ENCODE measurements at places on chromosomes 16 and 17. TPM values are rescaled to one million over a fixed set of nuclear protein-coding genes. Genes with fewer than 3 reads are reported as not detected.

The CMTM2 gene
- total RNA-seq = not detected

DNA sequence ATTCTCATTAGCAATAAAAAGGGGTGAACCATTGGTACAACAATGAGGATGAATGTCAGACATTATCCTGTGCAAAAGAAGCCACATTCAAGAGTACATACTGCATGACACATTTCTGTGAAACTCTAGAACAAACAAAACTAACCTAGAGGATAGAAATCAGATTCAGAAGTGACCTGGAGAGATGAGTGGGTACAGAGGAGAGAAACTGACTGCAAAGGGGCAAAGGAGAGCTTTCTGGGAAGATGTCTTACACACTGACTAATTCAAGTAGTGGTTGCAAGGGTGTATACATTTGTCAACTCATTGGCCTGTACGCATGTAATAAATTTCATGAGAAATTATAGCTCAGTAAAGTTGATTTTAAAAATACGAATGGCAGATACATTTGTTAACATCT lies 115.6 kb downstream of the GAS7 start:
- no peak for DNase-seq

- no peak for DNase-seq
Observed at GRCh38 chr17:55440391-55440790, 18.8 kb upstream of the MMD start.

DNA sequence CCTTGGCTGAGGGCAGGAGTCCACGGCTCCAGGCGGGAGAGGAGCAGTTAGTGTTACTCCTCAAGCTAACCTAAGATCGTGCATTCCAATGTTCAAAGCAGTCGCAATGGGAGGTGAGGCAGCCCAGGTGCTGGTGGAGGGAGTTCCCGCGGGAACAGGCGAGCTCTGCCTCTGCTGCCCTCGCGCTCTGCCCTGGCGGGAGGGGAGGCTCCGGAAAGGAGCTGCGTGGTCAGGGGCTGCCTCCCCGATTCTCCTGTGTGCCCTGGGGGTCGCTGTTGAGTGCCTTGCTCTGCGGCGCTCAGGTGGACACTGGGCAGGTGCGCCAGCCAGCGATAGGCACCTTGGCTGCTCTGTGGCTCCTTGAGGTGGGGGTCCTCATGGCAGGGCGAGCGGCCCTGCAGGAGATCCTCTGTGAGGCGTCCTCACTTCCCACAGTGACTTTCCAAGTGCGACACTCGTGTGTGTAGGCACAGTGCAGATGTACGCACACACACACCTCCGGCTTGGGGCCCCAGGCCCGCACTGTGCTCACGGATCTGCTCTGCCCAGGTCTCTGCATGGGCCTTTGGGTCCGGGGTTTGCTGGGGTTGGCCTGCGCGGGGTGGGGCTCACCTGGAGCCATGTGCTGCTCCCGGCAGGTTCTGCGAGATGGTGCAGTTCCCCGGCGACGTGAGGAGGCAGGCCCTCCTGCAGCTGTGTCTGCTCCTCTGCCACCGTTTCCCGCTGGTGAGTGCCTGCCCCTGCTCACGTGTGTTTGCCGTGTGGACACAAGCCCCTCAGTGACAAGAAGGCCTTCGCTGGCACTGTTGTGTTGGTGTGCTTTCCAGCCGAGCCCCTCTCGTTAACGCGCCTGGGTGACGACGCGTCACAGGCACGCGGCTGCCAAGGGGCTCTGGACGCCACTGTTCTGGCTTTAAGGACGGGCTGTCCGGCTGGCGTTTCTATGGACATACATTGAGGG lies 97.9 kb upstream of the ZNF750 start:
- no peak for DNase-seq

DNA sequence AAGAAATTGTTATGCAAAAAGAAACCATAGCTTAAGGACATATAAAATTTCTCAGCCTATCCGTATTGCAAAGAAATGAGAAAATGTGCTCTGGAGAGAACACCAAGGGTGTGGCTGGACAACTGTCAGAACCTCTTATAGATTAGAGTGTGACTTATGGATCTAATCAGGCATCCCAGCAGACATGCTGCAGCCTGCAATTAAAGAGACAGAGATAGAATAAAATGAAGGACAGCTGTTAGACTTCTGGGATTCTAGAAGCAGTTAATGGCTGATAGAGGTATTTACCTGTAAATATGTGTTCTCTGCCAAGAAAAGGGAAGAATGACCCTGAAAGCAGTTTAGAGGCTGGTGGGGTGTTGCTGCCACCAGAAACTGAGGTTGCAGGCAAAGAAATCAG lies 160.1 kb upstream of the KIF2B start:
- no peak for DNase-seq

DNA sequence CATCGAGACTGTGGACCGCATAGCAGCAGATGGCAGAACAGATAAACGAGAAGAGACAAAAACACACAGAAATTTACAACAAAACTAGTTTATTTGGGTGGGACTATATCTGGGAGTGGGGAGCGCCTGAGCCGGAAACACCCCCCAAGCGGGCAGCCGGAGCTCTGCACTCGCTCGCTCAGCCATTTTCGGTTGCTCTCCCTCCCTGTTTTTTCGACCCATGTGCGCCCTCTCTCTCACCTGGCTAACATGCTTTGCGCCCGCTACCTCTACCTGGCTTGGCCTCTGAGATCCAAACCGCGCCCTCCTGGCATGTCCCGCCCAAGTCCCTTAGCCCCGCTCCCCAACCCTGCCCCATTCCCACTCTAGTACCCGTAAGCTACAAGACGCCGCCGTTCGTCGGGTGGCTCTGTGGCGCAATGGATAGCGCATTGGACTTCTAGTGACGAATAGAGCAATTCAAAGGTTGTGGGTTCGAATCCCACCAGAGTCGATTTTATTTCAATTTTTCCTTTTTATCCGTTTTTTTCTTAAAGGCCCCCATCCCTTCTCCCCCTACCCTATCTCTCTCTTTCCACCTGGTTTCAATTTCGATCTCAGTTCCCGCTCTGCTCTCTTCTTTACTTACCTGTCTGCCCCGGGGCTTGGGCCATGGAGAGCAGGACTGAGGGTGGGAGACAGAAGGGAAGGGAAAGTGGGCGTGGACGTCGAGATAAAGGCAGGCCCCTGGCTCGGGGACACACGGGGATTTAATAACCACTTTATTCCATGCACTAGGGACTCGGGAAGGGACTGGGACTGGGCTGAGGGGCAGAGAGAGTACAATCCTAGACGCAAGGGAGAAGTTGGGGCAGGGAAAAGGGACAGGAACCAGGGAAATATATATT lies 2.4 kb upstream of the ALOXE3 start:
- peak; percentile 52 for DNase-seq

The NAA60 gene
- 62.4 TPM for total RNA-seq

GRCh38 chr17:42027961-42028790 lies 8.3 kb downstream of the NKIRAS2 start:
- no peak for DNase-seq

The ZNF385C gene
- total RNA-seq = 0.53 TPM

GRCh38 chr16:67430504-67430976 lies 381 bp upstream of the HSD11B2 start:
- no peak for DNase-seq

DNA sequence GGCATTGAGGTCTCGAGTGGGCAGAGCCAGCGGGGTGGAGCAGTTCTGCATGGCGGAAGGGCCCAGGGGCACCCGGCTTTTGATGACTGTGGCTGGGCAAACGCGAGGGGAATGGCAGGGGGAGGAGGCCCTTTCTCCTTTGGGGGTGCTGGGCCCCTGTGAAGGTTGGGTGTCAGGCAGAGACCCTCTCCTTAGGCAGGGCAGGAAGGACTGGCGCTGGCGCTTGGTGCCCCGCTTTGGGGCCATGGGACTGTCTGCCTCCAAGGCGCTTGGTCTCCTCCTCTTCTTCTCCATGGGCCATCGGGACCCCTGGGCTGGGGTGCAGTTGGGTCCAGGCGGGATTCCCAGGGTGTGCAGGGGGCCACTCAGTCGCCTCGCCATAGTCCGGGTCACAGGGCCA lies 12.8 kb upstream of the GFAP start:
- no peak for DNase-seq

The TBC1D3 gene
- not detected for total RNA-seq

The TM4SF5 gene
- not detected for total RNA-seq

The ZPBP2 gene
- total RNA-seq = not detected

The KRT17 gene
- not detected for total RNA-seq

DNA sequence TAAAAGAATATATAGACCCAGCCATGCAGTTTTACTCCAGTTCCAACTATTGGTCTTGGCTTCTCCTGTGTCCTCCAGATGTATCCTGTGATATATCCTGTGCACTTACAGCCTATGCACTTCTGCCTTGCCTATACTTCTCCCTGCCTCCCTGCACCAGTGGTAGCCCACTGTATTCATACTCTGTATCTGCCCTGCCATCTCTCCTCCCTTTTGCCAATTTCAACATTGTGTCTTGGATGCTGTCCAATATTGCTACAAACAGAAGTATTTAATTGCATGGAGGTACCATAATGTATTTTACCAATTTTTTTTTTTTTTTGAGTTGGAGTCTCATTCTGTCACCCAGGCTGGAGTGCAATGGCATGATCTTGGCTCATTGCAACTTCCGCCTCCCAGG lies 242.7 kb downstream of the HAPSTR1 start:
- no peak for DNase-seq

The SLC38A8 gene
- not detected for total RNA-seq

DNA sequence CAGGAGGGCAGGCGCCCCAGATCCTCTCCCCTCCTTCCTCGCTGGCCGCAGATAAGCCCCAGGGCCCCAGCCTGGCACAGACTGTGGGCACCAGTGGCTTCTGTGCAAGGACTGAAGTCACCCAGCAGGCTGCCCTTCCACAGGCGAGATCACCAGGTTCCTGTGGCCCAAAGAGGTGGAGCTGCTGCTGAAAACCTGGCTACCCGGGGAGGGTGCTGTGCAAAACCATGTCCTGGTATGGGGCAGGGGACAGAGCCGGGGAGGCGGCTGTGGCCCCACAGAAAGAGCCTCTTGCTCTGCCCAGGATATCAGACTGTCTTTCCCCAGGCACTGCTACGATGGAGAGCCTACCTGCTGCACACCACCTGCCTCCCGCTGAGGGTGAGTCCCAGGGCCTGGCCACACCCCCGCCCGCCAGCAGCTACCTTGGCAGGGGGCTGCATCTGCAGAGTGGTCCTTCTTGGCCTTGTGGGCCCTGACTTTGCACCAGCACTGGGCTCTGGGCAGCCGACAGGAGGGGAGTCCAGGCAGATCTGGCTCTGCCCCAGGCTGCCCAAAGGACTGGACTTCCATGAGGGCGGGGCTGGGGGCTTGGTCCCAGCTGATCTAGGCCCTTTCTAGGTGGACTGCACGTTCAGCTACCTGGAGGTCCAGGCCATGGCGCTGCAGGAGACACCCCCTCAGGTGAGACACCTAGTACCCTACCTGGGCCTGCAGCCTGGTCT lies 615 bp downstream of the CARMIL2 start:
- no peak for DNase-seq

GRCh38 chr16:17850581-17851250 lies 380.0 kb upstream of the XYLT1 start:
- DNase-seq = no peak

DNA sequence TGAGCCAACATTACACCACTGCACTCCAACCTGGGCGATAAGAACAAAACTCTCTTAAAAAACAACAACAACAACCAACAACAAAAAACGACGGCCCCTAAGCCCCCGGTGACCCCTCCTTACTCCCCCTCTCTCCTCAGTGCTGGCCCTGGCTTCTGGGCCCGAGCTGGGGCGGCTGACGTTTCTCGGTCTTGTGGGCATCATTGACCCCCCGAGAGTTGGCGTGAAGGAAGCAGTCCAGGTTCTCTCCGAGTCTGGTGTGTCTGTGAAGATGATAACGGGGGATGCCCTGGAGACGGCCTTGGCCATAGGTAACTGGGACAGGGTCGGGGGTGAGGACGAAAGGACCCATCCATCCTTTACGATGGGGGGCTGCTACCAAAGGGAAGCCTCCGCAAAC lies 52.7 kb downstream of the MEAK7 start:
- no peak for DNase-seq

The KRTAP3-2 gene
- total RNA-seq = not detected

The NEUROD2 gene
- not detected for total RNA-seq

The OR2C1 gene
- total RNA-seq = 0.26 TPM

DNA sequence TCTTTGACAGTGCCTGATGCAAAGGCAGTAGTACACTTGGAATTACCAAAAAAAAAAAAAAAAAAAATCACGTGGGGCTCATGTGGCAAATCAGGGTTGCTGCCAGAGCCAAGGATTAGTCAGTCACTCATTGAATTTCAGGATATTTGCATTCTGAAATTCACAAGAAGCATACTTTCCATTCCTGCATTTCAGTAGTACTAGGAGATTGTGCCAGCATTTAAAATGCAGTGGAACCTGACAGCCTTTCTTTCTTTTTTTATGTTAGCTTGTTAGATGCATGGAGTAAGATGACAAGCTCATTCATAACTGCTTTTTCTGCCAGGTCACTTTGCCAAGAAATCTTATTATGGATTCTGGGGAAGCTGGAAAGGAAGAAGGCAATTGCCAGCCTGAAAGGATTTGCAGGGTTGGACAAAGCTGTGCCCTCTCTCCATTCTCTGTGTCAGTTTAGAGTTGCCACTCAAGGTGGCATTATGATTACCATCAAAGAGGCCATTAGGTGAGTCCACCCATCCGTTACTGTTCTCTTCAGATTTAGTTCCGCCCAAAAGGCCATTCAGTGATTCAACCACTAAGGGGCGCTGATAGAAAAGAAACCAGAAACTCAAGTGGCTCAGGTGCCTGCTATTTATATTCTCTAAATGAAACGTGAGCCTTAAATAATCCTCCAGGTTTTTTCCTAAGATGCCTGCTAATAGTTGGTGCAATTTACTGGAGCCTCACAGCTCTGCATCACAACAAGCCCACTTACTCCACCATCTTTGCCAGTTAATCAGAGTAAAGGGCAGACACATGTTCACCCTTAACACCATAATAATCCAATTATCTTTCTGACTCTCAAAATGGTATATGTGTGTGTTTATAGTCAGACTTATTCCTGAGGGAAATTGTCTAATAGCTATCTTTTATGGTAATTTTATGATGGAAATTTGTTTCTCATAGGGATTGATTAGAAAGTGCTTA lies 59.0 kb downstream of the TANGO6 start:
- no peak for DNase-seq
